ENCODE measurements at places on chromosomes 2 and 18.
A peak's percentile ranks its signal among the peaks of the same experiment; 100 is the strongest.

- DNase-seq, result no peak
Measured at GRCh38 chr2:235161565-235161964, 209.7 kb downstream of the SH3BP4 start.

- DNase-seq, result no peak
Measured at GRCh38 chr2:44163777-44164176, 4.9 kb upstream of the PPM1B start.

DNA sequence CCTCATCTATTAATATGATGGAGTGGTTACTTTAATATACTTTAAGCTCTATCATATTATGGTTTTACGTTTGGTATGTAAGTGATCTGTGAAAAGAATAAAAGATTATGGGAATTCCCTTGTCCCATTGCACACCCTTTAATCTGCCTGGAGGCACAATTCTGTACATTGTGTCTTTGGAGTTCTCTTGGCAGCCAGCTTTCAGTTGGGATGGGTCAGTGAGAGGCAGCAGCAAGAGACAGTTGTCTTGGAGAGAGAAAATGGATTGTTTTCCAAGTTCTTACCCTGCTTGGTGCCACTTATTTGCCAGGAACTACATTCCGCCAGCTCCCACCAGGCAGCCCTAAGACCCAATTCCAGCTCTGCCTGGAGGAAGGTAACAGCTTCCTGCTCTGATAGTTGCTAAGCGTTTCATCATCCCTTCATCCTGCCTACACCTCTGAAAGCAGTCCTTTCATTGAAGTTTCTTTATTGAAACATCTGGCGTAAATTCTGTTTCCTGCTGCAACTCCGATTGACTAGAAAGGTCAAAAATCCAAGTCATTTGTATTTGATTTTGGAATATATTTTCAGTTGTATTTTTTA, 365.2 kb downstream of the AKAIN1 start:
- no peak for DNase-seq

DNA sequence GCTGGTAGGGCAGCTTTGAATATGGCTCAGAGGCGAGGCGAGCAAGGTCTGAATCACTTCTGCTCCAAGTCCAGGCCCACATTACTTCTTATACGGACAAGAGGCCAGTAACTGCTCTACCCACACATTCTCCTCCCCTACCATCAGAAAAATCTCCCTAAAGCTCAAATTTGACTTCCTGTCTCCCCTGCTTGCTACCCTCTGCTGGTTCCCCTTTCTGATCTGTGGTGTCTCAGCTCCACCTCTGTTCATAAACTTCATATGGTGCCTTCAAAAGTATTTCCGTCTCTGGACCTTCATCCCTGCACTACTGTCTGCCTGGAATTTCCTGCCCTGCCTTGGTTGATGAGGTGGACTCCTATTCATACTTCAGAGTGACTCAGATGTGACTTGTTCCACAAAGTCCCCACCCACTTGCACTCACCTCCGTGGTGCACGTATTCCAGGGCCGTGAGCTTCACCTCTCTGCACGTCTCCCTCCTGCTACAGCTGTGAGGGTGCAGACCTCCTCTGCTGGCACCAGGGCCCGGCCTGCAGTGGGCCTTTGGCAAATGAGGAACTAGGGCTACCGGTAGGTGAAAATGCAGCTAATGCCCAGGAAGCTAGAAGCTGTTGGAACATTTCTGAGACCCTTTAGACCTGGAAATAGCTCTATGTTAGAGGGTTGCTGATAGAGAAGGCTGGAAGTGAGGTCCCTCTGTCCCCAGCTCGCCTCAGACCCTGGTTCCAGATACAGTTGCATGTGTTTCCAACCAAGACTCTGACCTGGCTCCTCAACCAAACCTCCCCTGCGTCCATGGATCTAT, 24.6 kb upstream of the KCMF1 start:
- no peak for DNase-seq

DNA sequence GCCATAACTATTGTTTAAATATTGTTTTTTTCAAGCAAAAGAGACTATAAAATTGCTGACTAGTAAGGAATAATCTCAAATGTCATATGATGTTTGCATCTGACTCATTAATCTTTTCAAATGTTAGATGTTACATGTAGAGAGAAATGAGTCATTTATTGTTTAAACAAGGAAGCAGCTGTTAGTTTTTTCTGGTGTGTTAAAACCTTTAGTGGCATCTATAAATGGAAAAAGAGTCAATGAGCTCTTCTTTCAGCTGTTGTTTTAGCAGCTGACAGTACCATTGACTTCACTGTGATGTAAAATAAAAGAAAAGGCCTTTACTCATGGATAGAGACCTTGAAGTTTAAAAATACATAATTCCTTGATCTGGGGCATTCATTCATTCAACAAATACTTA, 1.8 kb upstream of the KLHL41 start:
- DNase-seq, result peak; percentile 44

- DNase-seq, result no peak
Measured at GRCh38 chr18:57433934-57434535, 1.1 kb upstream of the ONECUT2 start.

- no peak for DNase-seq
Measured at GRCh38 chr2:36967236-36967876, 1.0 kb upstream of the STRN start.

GRCh38 chr2:28395334-28396061, 2.8 kb downstream of the FOSL2 start:
- peak; percentile 61 for DNase-seq

GRCh38 chr2:105896765-105897163, 152.1 kb downstream of the NCK2 start:
- no peak for DNase-seq

GRCh38 chr2:2913601-2914120, 464.0 kb downstream of the EIPR1 start:
- DNase-seq, result no peak

DNA sequence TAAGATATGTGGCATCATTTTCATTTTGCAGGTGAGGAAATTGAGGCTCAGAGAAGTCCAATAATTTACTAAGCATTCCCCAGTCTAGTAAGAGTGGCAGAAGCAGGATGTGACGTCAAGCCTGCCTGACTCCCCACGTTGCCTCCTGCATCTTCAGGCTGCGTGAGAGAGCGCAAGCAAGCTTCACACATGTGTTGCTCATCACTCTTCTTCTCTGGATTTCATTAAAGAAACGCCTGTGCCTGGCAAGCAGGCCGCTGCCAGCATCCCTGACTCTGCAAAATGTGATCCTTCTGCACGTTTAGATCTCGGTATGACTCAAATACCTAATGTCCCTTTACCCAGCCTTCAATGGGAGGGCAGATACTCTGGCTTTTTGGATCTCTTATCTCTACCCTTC, 96.8 kb downstream of the PRKCE start:
- no peak for DNase-seq

All from retinal pigment epithelial cell (primary cell).